Fibroblast of mammary gland (primary cell): ENCODE measurements at places on chromosomes 5 and 9.

DNA sequence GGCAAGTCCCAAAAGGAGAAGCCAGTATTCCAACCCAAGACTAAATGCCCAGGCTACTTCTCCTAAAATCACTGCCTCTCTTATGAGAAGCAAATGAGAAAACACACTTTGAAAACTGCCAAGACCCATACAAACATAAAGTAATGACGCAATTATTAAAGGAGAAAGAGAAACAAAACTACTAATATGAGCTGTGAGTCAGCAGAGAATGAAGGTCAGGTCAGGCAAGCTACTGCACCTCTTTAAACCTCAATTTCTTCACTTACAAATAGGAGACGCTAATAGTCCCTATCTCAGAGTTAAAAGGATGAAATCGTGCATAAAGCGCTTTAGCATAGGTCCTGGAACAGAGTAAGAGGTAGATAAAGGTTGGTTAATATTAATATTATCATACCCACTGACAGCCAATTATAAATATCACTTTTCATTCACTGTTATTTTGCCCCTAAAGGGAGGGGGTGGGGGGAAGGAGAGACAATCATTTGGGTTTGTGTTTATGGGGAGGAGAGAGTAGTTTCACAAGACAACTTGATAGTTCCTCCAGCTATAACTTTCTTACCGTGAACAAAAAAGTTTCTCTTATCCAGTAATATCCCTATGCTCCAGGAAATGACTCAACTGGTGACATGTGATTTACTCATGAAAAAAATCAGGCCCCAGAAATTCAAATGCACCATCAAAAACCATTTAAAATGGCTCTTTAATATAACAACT, 3.6 kb downstream of the PSMB7 start:
- DNase-seq = peak; percentile 91

DNA sequence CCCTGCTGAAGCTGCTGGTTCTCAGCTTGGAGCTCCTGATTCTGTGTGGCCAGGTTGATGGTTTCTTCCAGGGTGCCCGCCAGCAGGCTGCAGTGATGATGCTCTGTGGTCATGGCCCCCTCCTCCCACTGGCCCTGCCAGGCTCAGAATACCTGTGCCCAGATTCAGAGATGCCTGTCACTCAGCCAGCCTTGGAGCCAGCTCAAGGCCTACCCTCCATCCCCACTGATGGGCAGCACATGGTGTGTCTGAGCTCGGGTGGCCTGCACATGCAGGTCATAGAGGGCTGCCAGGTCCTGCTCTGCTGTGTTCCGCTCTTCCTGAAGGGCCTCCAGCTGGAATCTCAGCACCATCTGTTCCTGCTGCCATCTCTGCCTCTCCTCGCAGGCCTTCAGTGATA, 5.4 kb downstream of the SLC35A4 start:
- DNase-seq = no peak

GRCh38 chr5:67166460-67167285, 29.9 kb downstream of the CD180 start:
- no peak for DNase-seq

GRCh38 chr5:143361438-143361837, 42.0 kb downstream of the NR3C1 start:
- no peak for DNase-seq

- DNase-seq = no peak
Measured at GRCh38 chr5:80309871-80310665, 9.7 kb upstream of the SPZ1 start.

DNA sequence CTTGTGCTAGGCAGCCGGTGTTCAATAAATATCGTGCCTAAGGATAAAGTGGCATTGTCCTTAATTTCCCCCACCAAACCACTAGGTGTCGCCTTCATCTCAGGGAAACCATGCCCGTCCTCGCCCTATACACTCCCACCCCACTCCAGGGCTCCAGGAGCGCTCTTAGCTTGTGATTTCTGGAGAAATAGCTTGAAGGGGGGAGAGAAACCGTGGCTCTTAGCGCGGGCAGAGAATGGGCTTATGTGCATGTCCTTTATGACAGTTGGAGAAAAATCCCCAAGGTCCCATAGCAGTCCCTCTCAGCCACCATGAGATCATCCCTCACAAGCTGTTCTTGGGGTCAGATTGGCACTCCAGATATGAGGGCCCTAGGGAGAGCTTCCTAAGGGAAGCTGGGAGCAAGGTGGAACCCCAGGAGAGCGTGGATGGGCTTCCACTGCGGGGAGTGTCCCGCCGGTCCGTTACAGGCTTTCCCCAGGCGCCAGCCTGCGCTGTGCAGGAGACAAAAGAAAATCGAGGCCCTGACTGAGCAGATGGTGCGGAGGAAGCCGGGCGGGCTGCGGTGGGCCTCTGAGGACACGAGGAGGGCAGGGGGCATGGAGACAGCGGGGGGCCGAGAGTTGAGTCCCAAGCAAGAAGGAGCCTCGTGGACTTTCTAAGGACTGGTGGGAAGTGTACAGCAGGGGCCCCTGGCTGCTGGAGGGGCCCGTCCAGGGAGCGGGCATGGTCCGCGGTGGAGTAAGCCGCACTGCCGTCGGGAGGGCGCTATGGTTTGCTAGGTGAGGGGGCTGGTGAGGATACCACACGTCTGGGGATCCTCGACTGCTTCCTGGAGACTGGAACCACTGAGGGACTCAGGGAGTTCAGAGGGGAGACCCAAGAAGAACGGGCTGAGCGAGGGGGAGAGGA, 750 bp upstream of the NPR2 start:
- peak; percentile 89 for DNase-seq
